ENCODE measurements at places on chromosomes 6 and 20. TPM values are rescaled to one million over a fixed set of nuclear protein-coding genes. Genes with fewer than 3 reads are reported as not detected.

Gene ABHD16B
- total RNA-seq: not detected

Gene POU5F1
- total RNA-seq: not detected

Gene BTBD3
- total RNA-seq: 22.0 TPM

Gene F13A1
- not detected for total RNA-seq

Gene HLA-G
- total RNA-seq: not detected

Gene BPIFB2
- not detected for total RNA-seq

Gene OTOR
- total RNA-seq: not detected

Gene SCUBE3
- total RNA-seq: 0.30 TPM

Gene FNDC1
- under 0.01 TPM for total RNA-seq

Gene MUC21
- total RNA-seq: not detected

Gene MTO1
- 26.9 TPM for total RNA-seq

Gene SLC44A4
- 0.32 TPM for total RNA-seq

Gene BMP5
- total RNA-seq: not detected

All from epithelial cell of umbilical artery (primary cell).